Activated CD4-positive, alpha-beta T cell treated with anti-CD3 and anti-CD28 coated beads, Interleukin-2, amount 50 U/mL, for 1 hour (primary cell): ENCODE measurements at places on chromosomes 13 and 19.

DNA sequence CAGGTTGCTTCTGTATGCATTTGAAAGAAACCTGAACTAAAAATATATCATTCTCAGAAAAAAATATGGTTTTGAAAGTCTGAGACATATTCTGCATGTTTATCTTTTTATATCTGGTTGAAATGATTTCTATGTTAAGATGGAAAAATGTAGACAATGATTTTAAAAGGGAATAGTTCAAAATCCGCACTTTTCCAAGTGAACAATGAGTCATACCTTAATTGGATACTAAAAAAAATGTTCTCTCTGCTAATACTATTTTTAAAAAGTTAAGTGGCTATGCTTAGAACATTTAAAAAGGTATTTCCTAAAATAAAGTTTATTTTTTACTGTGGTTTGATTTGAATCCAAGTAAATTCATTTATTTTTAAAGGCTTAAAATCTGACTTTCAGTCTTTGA lies 801.4 kb downstream of the SLITRK6 start:
- no peak for DNase-seq

DNA sequence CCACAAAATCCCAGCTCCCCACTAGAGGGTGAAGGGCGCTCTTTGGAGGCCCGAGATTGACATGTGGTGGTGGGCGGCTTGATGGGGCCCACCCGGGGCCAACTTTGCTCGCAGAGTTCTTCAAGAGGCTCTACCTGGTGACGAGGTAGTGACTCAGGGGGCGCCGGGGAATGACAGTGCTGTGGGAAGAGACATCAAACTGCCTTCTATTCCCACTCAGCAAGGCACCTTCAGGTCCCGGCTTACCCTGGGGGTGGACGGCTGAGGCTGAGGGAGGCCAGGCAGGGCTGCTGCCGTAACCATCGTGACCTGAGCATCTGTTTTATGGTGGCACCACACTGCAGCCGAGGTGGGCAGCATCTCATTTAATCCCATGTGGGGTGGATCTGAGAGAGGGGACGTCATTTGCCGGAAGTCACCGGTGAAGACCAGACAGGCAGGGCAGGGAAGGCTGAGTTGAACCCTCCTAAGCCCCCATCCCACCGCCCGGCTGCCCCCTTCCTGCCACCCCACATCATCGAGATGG lies 1.6 kb downstream of the LINGO3 start:
- no peak for DNase-seq

- DNase-seq: no peak
These were observed 33.4 kb downstream of the STK24 start for GRCh38 chr13:98543378-98544103.

- DNase-seq: peak; percentile 5
These were observed 41.8 kb upstream of the ZNF429 start for GRCh38 chr19:21463449-21464105.

- DNase-seq: peak; percentile 54
These were observed 524 bp downstream of the NAA16 start for GRCh38 chr13:41311406-41312175.

DNA sequence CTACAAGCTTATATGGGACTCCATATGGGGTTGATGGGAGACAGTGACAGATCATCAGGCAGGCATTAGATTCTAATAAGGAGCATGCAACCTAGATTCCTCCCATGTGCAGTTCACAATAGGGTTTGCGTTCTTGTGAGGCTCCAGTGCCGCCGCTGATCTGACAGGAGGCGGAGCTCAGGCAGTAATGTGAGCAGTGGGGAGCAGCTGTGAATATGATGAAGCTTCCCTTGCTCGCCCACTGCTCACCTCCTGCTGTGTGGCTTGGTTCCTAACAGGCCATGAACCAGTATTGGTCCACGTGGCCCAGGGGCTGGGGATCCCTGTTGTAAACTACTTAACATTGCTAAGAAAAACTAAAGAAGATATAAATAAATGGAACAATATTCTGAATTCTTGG lies 378.4 kb downstream of the KCNRG start:
- DNase-seq: no peak

- DNase-seq: no peak
These were observed 114.0 kb upstream of the OBI1 start for GRCh38 chr13:78772933-78773332.

DNA sequence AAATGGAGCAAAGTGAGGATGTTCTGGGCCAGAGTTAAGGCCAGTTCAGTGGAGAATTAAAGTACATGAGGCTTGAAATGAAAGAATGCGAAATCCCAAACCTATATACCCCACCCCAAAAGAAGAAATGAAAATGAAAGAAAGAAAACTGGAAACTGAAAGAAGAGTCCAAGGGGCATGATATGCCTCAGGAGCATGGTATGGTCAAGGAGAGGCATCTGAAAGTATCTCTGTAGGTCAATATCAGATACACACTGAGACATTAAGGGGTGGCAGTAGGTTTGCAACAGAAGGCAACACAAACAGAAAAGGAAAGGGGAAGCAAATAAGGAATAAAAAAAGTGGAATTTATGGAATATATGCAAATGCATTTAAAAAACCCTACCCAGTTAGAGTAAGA lies 166.5 kb downstream of the COG6 start:
- DNase-seq: no peak

GRCh38 chr13:43808676-43809075 lies 21.9 kb upstream of the ENOX1 start:
- DNase-seq: no peak

DNA sequence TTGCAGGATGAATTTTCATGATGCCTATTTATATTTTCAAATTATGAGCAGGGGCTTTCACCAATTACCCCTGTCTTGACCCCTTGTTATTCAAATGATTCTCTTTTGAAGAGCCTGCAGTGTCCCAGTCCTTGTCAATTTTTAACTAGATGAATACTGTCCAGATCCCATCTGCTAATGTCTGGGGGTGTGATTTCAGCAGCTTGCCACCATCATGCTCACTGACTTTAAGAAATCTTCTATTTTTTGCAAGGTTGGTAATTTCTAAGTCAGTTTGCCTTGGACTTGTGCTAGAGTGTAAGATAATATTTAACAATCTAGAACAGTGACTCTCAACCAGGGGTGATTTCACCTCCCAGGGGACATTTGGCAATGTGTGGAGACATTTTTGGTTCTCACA lies 106.0 kb downstream of the CACNA1A start:
- DNase-seq: no peak

DNA sequence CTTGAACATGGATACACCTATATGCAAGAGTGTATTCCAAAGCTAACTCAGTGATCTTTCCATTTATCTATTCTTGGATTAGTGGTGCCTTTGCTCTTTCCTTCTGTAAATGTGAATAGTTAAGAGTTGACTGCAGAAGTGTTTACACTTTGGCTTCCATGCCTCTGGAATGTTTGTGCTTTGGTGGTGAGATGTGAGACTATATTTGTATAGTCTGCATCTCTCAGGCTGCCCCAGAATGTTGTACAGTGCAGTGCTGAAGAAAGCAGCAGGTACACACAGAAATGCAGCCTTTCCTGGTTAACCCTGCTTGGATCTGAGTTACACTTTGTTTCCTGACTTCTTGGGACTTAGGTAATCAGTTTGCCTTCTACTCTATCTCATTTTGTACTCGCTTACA lies 90.2 kb downstream of the DNAJC15 start:
- DNase-seq: no peak

- no peak for DNase-seq
These were observed 5.4 kb upstream of the ARGLU1 start for GRCh38 chr13:106573284-106573846.

- no peak for DNase-seq
These were observed 17.2 kb downstream of the ACTN4 start for GRCh38 chr19:38664503-38665211.

DNA sequence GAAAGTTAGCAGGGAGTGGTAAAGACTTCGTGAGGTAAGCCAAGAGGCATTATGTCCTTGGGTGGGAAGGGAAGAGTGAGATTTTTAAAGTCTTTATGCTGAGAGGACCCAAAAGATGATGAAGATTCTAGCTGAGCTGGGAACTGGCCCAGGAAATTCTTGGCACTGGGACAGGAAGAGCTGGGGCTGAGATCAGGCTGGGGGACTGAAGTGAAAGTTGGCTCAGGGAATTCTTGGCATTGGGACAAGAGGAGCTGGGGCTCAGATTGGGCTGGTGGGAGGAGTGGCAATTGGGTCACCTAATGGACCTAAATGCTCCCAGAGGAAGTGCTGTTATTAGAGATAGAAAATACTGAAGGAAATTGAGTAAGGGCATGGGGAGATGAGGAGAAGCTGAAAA lies 8.8 kb downstream of the SCEL start:
- DNase-seq: no peak

DNA sequence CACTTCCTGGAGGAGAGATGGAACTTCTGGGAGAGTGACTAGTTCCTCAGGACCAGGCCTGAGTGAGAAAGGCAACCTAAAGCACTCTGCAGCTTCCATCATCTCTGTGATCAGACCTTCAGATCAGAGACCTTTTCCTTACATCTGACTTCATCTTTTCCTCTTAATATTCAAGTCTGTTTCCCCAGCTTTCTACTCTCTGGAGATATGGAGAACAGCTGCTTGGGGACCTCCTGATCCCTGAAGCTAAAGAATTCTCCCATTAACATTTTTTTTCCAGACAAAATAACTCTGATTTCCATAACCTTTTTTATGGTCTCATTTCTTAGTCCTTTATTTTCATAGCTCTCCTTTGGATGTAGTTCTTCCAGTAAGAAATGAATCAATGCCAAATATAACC lies 133.4 kb upstream of the FNDC3A start:
- no peak for DNase-seq

GRCh38 chr13:51678420-51678819 lies 94.2 kb downstream of the WDFY2 start:
- DNase-seq: no peak

- DNase-seq: no peak
These were observed 80.7 kb downstream of the RNASEH2B start for GRCh38 chr13:50990065-50990817.

DNA sequence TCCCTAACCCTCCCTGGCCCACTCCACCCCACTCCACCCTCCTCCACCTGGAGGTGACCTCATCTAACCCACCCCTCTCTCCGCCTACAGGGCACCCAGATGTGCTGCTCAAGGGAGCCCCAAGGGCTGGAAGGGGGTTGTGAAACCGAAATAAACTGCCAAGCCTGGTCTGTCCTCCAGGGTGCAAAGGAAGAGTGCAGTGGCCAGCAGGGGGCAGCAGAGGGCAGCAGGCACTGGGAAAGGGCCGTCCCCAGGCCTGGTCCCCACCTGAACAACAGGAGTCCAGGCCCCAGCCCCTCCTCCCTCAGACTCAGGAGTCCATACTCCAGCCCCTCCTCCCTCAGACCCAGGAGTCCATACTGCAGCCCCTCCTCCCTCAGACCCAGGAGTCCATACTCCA lies 8.4 kb upstream of the BCAM start:
- peak; percentile 85 for DNase-seq

DNA sequence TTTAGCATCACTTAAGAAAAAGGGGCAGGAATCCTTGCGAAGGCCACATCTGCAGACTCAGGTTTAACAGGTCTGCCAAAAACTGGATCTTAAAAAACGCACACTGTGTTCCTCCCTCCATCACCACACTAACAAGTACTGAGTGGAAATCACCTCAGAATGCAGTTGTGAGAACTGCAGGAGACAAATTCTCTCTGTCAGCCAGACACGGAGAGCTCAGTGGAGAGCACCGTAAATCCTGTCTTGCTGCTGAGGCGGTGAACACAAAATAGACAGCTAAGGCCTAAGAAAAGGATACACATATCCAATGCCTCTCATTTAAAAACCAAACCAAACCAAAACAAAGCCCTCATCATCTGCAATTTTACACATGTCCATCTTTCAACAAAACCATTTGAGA lies 1287.6 kb downstream of the EFNB2 start:
- DNase-seq: no peak

DNA sequence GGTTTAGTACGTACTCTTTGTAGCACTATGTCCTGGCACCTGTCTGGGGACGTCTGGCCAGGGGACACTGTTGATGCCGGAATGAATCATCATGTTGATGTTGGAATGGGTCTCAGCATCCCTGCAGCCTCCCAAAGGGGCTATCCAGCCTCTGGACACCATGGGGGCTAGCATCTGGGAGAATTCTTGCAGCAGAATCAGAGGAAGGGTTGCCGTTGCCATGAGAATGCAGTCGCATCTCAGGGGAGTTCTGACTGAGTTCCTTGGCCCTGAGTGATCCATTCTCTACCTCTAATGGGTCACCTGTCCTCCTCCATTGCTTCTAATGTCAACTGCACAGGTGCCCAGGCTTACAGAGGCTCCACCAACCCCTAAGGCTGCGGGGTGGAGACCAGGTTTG lies 129.1 kb downstream of the UQCRFS1 start:
- DNase-seq: no peak

DNA sequence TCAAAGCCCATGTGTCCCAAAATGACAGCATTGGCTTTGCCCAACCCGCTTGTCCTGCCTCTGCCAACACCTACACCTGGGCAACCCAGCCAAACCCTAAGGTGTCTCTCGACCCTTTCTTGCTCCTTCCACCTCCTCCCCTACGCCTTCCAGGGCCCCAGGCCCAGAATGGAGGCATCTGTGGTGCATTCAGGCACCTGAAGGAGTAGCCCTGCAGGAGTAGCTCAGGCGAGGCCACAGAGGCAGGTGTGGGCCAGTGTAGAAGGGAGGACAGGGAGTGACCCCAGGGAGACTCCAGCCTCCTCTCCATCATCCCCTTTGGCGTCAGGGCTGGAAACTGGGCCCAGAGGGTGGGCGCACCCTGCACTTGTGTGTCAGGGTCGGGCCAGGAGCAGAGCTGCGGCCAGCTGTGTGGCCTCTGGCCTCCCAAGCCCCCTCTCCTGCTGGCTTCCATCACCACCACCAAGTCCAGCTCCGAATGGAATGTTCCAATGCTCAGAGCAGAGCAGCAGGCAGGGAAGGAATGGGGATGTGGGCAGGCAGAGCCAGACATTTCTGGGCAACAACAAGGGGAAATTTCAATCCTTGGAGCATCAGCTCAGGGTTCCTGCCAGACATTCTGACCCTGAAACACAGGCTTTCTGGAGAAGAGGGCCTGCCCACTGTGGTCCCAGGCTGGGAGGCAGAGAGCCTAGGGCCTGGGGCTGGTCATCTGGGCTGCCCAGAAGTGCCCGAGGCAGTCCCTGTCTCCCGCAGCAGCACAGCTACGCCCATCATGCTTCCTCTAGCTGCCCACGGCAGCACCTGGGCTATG lies 16.4 kb downstream of the PLEKHF1 start:
- DNase-seq: no peak

DNA sequence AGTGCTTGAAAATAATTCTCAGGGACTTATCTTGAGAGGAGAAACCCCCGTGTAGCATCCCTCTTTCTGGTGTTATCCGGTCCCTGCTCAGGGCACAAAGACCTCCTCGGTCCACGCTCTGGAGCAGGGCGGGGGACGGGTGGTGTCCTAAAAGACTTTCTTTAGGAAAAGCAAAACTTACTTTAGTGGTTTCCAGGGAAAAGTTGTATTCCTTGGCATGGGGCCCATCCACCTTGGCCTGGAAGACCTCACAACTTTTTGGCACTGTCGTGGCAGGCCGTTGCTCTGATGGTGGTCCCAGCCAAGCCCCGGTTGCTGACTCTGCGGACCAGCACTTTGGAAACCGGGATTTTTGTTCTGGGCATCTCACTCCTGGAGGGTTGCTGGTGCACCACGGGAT lies 2.7 kb downstream of the AMER2 start:
- DNase-seq: no peak

- no peak for DNase-seq
These were observed 182.5 kb downstream of the KCNRG start for GRCh38 chr13:50197705-50198104.

- DNase-seq: no peak
These were observed 60.3 kb upstream of the STARD13 start for GRCh38 chr13:33345842-33346241.

- DNase-seq: no peak
These were observed 1.4 kb downstream of the SH2D3A start for GRCh38 chr19:6765738-6766356.
